ENCODE measurements at places on chromosomes 1 and 21.

DNA sequence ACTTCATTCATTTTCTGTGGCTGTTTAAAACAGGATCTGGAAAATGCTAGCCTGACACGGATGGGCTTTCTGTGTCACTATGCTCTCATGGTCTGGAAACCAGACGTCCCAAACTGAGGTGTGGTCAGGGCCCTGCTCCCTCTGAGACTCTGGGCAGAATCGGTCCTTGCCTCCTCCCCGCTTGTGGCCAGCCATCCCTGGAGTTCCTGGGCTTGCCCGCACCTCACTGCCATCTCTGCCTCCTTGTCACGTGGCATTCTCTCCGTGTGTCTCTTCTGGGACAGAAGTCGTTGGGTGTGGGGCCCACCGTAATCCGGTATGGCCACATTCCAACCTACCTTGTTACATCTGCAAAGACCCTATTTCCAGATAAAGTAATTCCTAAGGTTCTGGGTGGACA, 10.1 kb upstream of the ACTRT2 start:
- DNase-seq = no peak

- no peak for DNase-seq
These were observed 20.6 kb upstream of the MAGI3 start for GRCh38 chr1:113369699-113370098.

DNA sequence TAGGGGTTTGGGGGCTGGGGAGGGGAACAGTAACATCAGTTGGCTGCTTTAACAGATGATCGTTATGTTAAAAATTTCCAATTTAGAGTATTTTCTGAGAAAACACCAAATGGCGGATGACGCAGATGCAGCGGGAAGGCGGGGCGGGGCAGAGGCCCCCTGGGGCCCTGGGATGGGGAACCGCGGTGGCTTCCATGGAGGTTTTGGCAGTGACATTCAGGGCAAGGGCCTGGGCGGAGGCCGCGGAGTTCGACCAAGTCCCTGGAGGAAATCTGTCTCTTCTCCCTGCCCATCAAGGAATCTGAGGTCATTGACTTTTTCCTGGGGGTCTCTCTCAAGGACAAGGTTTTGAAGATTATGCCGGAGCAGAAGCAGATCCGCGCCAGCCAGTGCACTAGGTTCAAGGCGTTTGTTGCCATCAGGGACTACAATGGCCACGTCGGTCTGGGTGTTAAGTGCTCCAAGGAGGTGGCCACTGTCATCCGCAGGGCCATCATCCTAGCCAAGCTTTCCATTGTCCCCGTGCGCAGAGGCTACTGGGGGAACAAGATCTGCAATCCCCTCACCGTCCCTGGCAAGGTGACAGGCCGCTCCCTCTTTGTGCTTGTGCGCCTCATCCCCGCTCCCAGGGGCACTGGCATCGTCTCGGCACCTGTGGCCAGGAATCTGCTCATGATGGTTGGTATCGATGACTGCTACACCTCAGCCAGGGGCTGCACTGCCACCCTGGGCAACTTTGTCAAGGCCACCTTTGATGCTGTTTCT, 310.2 kb downstream of the PTPRC start:
- DNase-seq = no peak

GRCh38 chr1:183110326-183110880, 75.7 kb upstream of the LAMC2 start:
- no peak for DNase-seq

- no peak for DNase-seq
These were observed 102.7 kb upstream of the C21orf91 start for GRCh38 chr21:17921579-17922530.

- DNase-seq = no peak
These were observed 51.7 kb upstream of the TARBP1 start for GRCh38 chr1:234530672-234531071.

GRCh38 chr1:203273869-203274602, 31.3 kb upstream of the BTG2 start:
- DNase-seq = no peak

- DNase-seq = no peak
These were observed 37.9 kb downstream of the RGL1 start for GRCh38 chr1:183842795-183843144.

DNA sequence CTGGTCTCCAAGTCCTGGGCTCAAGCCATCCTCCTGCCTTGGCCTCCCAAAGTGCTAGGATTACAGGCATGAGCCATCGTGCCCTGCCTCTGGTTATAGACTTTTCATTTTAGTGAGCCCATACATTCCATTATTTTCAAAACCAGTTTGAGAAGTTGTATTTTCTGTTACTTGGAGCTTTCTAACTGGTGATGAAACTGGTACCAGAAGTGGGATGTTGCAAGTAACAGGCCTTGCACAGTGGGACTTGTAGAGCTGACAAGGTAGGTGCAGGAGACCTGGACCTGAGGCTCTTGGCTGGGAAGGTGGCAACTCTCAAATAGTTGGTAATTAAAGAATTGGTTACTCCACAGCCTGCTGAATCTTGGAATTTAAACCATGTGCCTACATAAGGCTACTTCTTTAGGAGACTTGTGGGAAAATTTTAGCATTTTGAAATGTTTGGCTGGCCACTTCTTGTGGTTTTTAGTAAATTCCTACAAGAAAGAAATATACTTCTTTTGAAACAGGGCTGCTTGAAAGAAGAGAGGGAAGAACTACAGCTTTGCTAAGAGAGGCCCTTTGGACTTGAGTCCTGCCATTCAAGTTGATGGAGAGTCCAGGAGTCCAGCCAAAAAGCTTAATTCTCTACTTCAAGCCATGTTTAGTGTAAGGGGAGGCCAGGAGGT, 9.8 kb upstream of the ALPL start:
- no peak for DNase-seq

DNA sequence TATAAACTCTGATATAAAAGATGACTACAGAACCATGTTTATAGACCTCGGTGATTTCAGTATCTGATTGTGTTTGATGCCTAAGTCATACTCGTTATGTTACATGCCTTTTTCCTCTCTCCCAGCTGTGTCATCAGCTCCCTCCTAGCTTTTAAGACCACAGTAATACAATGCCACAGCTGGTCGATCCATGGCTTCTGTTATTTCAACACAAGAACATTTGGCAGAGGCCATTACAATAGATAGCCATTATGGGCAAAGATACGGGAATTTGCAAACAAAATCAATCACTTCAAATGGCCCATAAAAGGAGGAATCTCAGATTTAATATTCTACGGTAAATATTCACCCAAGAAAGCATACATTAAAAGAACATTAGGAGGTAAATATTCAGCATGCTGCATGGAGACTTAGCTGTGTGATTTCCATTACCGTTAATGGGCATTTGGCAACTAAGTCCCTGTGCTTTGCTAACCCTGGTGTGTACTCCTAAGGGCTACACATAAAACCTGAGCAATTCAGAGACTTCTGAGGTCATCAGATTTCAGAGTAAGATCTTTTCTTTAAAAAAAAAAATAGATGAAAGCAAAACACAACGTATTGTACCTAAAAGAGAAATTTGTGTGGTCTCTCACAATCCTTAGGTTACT, 153.4 kb downstream of the PIGK start:
- no peak for DNase-seq

Data from stimulated activated CD4-positive, alpha-beta T cell treated with anti-CD3 and anti-CD28 coated beads, Interleukin-12 subunit alpha, Interleukin-12 subunit beta, amount 100 ng/mL, for 24 hours (primary cell).